Activated naive CD8-positive, alpha-beta T cell treated with anti-CD3 and anti-CD28 coated beads, Interleukin-2, amount 10 ng/mL, durations not matched to agents 7 days and 5 days (primary cell): ENCODE measurements at places on chromosomes 2 and 18.

- DNase-seq, result no peak
Measured at GRCh38 chr18:58344080-58344670, 284.7 kb downstream of the ALPK2 start.

DNA sequence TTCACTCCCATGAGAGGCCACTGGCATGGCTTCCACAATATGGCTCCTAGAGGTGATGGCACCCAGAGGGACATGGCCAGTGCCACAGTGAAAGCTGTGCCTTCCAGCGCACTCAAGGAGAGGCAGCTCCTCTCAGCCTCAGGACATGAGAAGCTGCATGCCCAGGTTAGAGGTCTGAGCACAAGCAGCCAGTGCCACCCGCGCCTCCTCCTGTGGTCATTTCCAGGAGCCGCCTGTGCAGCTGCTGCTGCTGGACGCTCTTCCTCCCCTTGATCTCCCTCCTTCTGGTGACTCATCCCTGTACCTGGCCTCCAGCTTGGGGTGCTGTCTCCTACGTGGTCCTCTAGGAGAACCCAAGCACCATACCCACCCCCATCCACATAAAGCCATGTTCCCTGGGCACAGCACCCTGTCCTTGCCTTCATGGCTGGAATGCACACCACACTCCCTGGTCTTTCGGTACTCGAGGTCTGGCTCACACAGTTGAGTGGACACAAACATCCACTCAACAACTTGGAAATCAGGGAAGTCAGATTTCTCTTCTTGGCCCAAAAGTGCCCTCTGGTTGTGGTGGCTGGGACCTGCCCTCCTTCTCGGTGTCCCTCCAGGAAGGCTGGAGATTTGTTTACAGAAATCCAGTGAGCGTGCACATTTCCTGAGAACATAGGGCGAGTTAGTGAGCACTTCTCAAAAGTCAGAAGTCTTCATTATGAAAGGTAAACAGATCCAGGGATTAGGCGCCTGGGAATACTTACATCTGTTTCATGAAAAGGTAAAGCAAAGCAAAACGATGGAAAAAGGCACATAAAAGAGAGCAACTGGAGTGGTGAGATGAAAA, 96.7 kb downstream of the EIPR1 start:
- DNase-seq, result no peak

GRCh38 chr2:69291004-69291650, 95.9 kb downstream of the GFPT1 start:
- DNase-seq, result no peak

GRCh38 chr2:17104454-17104853, 413.8 kb downstream of the RAD51AP2 start:
- no peak for DNase-seq

DNA sequence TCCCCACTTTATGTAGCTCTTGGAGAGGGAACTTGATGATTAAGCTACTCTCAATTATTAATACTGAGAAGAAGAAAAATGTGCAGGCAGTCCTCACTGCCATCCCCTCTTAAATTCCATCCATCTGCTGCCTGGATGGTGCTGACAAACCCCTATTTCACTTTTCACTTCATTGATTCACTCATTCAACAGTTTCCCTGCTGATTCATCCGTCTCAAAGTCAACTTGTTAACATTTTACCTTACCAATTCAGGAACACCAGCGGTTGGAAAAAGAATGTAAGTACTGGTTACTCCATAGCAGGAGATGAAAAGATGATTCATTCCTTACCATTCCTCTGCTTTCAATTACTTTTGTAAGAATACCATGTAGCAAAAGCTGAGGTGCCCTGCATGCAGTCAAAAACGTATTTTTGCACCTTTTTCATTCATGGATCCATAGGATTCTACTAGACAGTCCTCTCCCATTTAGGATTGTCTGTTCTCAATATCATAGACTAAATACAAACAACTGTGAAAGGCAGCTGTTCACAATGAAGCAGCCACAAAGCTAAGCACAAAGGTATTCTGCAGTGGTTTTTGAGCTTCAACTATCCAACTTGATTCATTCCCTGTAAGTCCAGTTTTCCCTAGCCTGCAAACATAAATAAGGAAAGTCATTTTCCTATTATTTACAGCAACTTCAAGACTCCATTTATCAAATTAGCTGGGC, 262.0 kb downstream of the MREG start:
- no peak for DNase-seq

DNA sequence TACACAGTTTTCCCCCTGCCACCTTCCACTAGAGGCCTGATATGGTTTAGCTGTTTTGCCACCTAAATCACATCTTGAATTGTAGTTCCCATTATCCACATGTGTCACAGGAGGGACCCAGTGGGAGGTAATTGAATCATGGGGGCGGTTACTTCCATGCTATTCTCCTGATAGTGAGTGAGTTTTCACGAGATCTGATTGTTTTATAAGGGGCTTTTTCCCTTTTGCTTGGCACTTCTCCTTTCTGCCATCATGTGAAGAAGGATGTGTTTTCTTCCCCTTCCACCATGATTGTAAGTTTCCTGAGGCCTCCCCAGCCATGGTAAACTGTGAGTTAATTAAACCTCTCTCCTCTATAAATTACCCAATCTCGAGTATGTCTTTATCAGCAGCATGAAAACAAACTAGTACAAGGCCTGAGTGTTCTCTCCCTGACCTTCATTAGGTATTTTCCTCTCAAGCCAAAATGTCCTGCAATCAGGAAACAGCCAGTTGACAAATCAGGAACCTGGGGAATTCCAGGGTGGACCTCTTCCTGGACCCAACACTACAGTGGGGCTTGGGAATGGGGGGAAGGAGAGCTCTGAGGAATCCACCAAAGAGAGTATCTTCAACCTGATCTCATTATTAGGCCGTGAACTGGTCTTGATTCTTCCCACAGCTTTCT, 129.9 kb downstream of the TXNL1 start:
- DNase-seq, result no peak

GRCh38 chr2:16513626-16514025, 152.0 kb downstream of the CYRIA start:
- DNase-seq, result no peak

- DNase-seq, result no peak
Measured at GRCh38 chr2:204744506-204744905, 199.2 kb downstream of the PARD3B start.

GRCh38 chr2:154447727-154448418, 250.6 kb upstream of the KCNJ3 start:
- DNase-seq, result no peak

GRCh38 chr2:147482111-147482895, 362.5 kb upstream of the ACVR2A start:
- DNase-seq, result no peak

DNA sequence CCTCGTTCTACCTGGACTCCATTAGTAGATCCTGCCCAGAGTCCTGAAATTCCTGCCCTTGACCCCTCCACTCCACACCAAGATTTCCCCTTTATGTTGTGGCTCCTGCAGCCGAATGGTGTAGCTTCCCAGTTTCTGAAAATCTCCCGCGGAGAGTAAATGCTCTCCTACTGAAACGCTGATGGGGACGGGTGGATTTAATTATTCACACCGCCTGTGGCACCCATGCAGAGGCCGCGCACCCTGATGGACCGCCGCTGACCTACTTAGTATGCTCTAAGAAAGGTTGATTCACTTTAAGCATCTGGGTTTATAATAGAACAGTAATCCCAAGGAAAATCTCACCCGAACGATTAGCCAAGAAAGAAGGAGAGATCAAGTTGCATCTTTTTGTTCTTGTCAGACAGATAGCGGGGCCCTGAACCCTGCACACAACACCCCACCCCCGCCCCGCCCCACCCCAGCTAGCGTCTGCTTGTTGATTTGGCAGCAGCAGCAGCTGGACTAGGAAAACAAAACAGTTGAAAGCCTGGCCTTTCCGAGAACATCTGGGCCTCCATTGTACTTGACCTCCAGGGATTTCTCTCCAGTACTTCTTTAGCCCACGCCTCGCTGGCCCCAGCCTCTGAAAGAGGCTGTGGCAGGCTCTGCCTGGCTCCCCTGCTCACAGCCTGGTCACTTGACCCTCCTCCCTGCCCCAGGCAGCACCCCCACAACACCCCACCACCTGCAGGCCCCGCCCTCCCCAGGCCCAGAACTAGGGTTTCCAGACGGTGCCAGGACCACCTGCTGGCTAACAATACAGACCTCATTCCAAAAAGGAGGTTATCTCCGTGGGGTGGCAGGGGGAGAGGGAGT, 53.6 kb downstream of the DPYSL5 start:
- no peak for DNase-seq

DNA sequence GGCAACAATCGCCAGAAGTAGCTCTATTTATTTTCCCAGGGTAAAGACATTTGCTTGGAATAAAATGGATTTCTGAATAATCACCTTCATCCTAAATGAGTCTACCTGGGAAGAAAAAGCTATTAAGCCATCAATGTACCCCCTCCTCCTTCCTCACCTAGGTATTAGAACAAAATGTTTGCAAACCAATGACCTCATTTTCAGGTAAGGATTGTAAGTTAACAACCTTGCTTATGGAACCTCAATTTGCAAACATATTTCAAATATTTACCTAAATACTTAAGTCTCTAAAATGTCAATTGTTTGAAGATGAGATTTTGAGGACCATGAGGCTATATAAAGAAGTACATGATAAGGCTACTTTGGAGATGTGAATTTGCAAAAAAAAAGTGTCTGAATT, 43.9 kb downstream of the CAVIN2 start:
- no peak for DNase-seq

GRCh38 chr18:48917579-48918517, 32.9 kb downstream of the SMAD7 start:
- DNase-seq, result peak; percentile 21

- peak; percentile 40 for DNase-seq
Measured at GRCh38 chr18:62637807-62638687, 77.3 kb upstream of the PHLPP1 start.

- DNase-seq, result no peak
Measured at GRCh38 chr2:224524657-224525056, 60.5 kb downstream of the CUL3 start.

DNA sequence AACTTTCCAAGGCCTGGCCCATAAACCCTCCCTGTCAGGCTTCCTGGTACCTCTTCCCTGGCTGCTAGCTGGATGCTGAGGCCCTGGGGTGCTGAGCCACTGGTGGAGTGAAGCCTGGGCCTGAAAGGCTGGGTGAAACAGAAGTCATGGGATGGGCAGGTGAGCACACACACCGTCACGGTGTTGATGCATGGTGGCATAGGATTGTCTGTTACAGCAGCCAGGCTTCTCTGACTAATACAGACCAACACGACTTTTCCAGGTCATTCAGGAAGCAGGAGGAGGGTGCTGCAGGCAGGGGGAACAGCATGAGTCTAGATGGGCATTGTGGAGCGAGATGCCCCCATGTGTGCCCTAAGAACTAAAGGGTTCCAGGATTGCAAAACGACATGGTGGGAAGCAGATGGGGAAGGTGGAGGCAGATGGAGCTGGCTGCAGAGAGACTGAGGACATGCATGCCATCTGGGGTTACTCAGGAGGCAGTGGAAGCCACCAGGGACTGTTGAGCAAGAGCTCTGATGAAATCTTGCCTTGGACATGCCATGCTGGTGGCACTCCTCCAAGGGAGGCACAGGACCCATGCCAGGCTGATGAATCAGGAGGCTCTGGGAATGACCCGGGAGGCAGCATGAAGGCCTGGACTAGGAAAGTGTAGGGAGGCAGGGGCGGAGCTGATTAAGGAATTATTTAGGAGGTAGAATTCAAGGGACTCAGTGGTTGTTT, 480.9 kb downstream of the TSN start:
- no peak for DNase-seq

DNA sequence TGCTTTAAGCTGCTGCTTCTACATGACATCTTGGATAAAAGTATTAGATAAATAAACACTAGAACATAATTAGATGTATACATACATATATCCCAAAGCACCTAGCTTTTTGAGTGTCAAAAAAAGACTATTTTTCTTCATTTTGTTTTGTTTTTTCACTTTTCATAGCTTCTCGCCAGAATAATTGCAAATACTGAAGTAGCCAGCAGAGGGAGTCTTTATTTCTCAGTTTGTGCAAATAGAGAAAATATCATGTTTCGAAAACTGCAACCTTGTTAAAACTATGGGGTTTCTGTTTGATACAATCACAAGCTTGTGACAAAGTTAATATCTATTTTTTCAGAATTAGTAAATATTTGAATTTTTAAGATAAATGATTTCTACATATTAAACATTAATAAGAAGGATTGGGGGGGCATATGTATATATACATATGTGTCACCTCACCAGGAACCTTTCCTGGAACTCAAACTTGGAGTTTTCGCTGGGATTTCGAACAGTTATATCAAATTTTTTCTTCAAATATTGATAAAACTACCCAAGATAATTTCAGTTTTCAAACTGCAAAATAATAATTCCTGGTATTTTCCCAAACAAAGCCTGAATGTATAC, 61.0 kb downstream of the GRB14 start:
- no peak for DNase-seq
